ENCODE measurements at places on chromosomes 3 and 15.
A peak's percentile ranks its signal among the peaks of the same experiment; 100 is the strongest.

DNA sequence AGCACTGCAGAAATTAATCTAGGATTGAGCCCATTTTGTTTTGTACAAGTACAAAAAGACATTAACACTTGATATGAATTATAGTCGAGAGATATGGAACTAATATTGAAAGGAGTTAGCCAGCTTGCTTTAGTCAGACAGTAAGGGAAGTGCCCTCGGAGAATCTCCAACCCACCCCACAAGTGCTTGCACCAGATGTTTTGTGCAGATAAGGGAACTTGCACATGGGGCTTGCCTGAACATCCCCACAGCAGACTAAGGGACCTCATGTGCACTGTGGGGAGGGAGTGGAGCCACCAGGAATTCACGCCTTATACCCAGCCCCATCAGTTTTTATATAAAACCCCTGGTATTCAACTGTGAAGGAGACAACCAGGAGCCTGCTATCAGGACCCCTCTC, 122.3 kb downstream of the EFHB start:
- DNase-seq, result no peak

DNA sequence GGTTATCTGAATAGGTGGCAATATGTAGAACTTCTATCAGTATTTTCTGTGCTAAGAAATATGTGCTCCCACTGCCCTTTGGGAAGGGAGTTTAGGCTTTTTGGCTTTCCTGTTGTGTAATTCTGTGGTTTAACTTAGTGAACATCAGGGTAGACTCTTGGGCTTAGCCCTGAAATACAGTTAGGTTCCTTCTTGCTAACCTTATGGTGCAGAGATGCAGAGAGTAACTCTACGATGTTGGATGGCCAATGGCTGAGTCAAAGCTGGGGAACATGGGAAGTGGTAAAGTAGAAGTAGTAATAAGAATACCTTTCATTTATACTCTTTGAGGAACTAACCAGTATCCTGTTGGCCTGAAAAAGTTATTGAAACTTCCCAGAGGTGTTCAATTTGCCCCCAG, 80.8 kb upstream of the IL12A start:
- DNase-seq, result no peak

- peak; percentile 35 for DNase-seq
Measured at GRCh38 chr15:68812597-68813431, 7.9 kb downstream of the ANP32A start.

GRCh38 chr3:35305406-35305805, 333.9 kb upstream of the ARPP21 start:
- DNase-seq, result no peak

GRCh38 chr3:66706890-66707289, 206.1 kb upstream of the LRIG1 start:
- no peak for DNase-seq

GRCh38 chr3:88168171-88168570, 18.4 kb downstream of the C3orf38 start:
- no peak for DNase-seq

DNA sequence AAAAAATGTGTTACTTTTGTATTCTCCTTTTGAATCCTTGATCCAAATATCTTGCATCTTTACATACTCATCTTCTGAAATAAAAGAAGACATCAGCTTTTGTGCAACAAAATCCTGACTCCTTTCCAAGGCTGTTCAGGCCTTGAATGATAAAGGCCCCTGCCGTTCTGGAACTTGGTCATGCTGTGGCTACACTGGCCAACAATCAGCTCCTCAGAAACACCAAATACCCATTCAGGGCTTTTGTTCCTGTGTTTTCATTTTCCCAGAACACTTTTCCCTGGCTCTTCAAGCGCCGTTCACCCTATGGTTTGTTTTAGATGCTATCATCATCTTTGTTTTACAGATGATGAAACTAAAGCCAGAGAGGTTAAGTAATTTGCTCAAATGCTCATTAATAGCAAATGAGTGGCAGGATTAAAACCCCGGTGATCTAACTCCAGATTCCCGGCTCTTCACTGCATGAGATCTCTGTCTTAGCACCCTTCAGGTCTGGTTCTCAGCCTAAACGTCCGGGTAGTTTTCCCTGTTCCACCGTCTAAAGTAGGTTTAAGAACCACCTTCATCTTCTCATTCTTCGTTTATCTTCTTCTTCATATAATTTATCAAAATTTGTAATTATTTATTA, 58.3 kb downstream of the EPHA3 start:
- DNase-seq, result peak; percentile 55

- peak; percentile 91 for DNase-seq
Measured at GRCh38 chr15:79853492-79854328, 43.1 kb downstream of the MTHFS start.

DNA sequence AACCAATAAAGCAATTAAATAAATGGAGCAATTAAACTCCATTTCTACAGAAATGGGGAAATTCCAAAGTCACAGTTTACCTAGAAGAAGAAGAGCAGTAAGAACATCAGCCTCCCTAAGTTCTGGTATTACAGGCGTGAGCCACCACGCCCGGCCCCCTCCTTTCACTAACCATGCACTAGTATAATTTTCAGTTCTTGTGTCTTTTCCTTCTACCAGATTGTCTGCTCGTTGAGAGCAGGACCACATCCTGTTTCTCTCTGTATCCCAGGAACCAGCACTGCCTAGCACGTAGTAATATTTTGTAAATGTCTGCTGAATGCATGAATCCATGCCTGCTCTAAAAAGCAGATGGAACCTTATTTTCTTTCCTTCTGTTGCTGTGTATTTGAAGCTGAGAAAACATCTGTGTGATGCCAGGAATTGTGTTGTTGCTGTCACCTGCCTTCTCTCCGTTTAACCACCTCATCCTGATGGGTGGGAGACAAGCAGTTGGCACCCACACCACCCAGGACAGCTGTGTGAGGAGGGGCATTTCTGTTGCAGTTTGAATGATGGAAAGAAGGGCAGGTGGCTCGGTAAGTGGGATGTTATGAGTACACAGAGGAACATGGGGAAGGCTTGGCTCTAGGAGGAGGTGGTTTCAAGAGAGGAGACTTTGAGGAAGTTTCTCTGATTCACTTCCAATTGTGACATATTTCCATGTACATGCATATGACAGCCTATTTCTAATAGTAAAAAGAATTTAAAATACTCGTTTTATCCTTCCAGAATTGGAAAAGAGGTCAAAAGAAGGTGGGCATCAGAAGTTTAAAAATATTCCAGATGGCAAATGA, 30.1 kb downstream of the PXYLP1 start:
- DNase-seq, result no peak
